ENCODE measurements at places on chromosomes 12 and 14. TPM values are rescaled to one million over a fixed set of nuclear protein-coding genes. Genes with fewer than 3 reads are reported as not detected.

The IFNG-AS1 gene
- not detected for total RNA-seq

- no peak for DNase-seq
Measured at GRCh38 chr12:2980630-2981029, 21.4 kb downstream of the TEAD4 start.

GRCh38 chr12:115698257-115698656 is 579.2 kb downstream of the MED13L start:
- DNase-seq = no peak

GRCh38 chr12:40314927-40315326 is 90.1 kb downstream of the LRRK2 start:
- DNase-seq = no peak

- no peak for DNase-seq
Measured at GRCh38 chr12:124668602-124669001, 101.2 kb upstream of the NCOR2 start.

- DNase-seq = peak; percentile 95
Measured at GRCh38 chr12:117452112-117452511, 90.7 kb upstream of the NOS1 start.

- peak; percentile 80 for DNase-seq
Measured at GRCh38 chr12:65632131-65632855, 192.0 kb upstream of the HMGA2 start.

GRCh38 chr12:50127546-50127945 is 15.5 kb downstream of the COX14 start:
- no peak for DNase-seq

- DNase-seq = no peak
Measured at GRCh38 chr14:79037593-79037992, 867.4 kb downstream of the NRXN3 start.

- DNase-seq = no peak
Measured at GRCh38 chr12:19398376-19399363, 40.6 kb upstream of the AEBP2 start.

GRCh38 chr14:76126076-76126475 is 25.6 kb upstream of the GPATCH2L start:
- DNase-seq = no peak

DNA sequence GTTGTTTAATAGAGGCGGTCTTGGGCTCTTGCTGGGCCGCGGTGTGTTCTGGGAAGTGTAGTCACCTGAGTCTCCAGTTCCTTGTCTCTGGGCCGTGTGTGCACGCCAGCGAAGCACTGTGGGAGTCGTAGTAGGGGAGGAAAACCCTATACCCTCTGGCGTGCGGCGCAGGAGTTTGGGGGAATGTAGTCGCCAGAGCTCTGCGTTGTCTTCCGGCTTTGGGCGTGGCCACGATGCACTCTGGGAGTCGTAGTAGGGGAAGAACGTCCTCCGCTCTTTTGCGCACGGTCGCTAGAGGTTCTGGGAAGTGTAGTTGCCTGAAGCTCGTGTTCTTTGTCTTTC is 726 bp upstream of the ZNF140 start:
- DNase-seq = peak; percentile 89

GRCh38 chr14:75260025-75260763 is 18.4 kb upstream of the FOS start:
- no peak for DNase-seq

DNA sequence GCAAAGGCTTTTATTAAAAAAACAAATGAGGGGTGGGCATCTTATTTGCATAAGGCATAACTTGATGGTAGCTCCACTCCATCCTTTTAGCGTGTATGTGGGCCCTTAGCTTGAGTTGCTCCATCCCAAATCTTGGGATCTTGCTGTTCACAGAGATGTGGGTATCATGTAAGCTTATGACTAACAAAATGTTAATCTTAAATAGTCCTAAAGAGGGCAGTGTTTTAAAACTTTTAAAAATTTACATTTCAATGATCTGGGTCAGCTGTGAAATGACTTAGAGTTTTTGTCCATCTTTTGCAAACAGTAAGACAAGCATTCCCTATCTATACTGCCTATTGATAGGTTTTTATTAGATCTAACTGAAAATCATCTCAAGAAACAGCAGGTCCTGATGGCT is 86.0 kb downstream of the SLCO1A2 start:
- no peak for DNase-seq

GRCh38 chr12:50841716-50842531 is 802 bp upstream of the TMPRSS12 start:
- DNase-seq = no peak

DNA sequence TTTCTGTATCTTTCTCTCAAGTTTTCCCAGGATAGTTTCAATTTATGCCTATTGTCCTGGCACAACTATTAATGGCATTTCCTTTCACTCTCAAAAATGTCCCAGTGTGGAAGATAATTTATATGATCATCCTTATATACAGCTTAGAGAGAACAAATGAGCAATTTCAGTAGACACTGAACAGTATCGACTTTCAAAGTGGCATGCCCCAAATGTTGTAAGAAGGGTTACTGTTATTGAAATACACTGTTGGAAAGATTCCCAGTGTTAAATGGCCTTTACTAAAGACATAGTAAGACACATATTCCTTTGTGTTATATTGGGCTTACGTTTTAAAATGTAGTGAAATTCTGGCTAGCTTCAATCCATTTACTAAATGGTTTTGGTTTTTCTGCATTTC is 202.3 kb upstream of the CDKN3 start:
- no peak for DNase-seq

GRCh38 chr12:54427106-54427505 is 8.0 kb upstream of the ITGA5 start:
- no peak for DNase-seq

DNA sequence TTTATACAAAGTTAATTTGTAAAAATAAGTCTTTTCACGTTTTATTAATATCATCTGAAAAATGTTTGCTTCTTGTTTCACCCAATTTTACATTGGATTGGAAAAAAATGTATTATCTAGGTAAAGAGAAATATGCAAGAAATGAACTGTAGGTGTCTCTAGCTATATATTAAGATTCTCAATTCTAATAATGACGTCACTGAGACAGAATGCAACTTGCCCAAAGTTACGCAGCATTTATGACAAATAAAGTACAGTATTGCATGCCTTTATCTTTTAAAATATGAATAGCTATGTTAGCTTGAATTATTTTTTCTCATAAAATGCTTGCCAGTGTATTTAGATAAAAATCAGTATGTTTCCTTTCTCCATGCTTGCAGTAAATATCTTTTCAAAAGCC is 728.8 kb downstream of the RERGL start:
- DNase-seq = no peak

GRCh38 chr12:57127101-57127725 is 1.1 kb upstream of the LRP1 start:
- peak; percentile 96 for DNase-seq

The TM7SF3 gene
- total RNA-seq = 32.0 TPM

The LPAR5 gene
- total RNA-seq = not detected

- no peak for DNase-seq
Measured at GRCh38 chr12:93624595-93625294, 52.3 kb downstream of the SOCS2 start.

DNA sequence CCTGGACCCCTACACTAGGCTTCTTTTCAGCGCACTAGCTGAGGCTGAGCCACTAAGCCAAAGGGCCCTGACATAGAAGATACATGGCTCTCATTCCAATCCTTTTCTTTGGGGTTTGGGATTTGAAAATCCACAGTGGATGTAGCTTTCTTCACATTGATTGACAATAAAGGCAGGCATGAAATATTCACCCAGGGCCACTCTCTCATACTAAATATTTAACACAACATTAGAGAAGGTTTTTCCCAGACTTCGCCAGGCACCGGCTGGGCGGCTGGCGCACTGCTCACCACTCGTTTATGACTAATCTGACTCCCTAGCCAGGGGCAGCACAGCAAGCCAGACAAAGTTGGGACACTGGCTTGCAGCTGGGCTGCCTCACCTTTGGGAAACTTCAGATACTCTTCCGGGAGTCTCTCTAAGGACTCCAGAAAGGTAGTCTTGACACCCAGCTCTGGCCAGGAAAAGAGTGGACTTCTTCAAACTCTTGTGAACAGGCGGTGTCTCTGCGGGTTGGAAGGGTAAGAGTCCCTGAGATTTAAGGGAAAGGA is 699 bp upstream of the HOXC11 start:
- DNase-seq = no peak

DNA sequence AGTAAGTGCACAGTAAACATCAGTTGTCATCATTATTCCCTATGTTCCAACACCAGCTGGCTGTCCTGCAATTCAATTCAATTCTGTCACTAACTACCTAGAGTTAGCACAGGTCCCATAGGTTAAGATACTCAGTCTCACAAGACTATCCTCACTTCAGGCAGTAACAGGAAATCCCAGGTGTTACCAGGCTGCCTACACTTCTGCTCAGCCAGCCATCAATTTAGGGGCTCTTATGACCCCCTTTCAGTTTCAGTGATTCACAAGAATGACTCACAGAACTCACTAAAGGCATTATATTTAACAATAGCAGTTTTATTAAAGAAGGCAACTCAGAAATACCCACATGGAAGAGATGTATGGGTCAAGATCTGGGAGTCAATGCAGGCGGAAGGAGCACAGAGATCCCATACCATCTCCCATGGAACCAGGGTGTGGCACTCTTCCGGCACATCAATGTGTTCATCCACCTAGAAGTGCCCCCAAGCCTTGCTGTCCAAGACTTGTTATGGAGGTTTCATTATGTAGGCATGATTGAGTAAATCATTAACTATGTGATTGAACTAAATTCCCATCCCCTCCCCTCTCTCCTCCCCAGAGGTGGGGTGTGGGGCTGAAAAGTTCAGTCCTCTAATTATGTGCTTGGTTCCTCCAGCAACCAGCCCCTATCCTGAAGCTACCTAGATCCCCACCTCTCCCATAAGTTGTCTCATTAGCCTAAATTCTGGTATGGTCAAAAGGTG is 120.8 kb upstream of the WSCD2 start:
- DNase-seq = no peak

GRCh38 chr14:20803223-20803622 is 579 bp upstream of the RNASE1 start:
- no peak for DNase-seq

The RFX4 gene
- total RNA-seq = 0.40 TPM

GRCh38 chr14:64763801-64764621 is 59.8 kb downstream of the PLEKHG3 start:
- peak; percentile 92 for DNase-seq

The NPAS3 gene
- 1.3 TPM for total RNA-seq

The GPR65 gene
- total RNA-seq = 0.05 TPM

GRCh38 chr14:93734086-93734822 is 54.0 kb downstream of the PRIMA1 start:
- DNase-seq = peak; percentile 13

DNA sequence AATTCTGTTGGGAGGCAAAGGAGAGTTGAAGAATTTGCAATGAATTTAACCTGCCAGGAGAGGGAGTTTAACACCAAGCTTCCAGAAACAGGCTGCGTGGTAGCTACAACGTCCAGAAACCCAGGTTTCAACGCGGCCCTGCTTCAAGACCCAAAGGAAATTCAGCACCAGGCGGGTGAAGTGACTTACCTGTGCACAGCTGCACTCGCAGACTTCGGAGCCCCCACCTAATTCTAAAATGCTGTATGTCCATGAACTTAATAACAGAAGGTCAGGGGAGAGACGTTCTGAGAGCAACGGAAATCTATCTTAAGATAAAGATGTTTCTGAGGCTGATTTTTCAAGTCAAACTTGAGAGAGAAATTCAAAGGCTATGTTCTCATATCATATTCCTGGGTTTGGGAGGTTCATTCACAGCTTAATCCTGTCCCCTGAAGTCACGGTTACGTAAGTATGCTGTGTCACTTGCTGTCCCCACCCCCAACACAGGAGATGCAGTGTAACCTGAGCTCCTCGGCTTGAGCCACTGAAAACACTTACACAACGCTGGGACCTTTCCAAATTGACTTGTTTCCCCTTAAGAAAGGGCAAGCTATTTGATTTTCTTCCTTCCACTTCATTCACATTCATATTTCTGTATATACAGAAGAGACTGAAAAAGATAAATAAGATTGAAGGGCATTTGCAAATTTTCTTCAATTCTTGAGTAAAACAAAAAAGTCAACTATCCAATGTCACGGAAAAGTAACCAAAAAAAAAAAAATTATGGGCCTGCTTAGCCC is 22.7 kb downstream of the CLIP1 start:
- peak; percentile 80 for DNase-seq

DNA sequence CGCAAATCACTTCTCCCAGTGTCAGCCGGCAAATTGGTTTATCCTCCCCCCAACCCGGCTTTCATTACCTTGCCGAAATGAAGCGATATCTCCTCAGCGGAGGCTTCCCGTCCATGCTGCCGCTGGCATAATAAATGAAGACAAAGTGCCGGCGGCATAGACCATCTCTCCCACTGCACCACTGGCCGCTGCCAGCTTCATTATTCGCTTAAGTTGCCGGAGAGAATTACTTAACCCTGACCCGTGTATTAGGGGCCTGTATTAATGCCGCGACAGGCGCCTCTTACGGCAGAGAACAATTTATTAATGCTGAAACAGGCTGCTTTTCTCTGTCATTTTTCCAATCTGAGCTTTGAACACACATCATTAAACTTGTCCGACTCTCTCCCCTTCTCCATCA is 17.5 kb upstream of the GPATCH2L start:
- no peak for DNase-seq

DNA sequence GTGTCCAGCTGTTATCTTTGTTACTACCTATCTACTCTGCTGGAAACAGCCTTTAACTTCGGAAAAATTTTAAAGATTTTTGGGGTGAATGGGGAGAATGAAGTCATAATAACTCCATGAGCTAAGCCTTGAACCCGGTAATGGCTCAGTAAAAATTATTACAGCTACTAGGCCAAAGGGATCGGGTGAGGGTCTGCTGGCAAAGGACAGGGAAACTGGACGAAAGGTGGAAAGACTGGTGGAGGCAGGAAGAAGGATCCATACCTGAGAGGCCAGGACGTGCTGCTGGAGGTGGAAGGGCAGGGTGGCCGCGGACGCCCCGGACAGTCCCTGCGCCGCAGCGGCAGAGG is 10.1 kb downstream of the TBX3 start:
- no peak for DNase-seq

Measured in SJCRH30 (cell line).